ENCODE measurements at places on chromosomes 2 and 18.

DNA sequence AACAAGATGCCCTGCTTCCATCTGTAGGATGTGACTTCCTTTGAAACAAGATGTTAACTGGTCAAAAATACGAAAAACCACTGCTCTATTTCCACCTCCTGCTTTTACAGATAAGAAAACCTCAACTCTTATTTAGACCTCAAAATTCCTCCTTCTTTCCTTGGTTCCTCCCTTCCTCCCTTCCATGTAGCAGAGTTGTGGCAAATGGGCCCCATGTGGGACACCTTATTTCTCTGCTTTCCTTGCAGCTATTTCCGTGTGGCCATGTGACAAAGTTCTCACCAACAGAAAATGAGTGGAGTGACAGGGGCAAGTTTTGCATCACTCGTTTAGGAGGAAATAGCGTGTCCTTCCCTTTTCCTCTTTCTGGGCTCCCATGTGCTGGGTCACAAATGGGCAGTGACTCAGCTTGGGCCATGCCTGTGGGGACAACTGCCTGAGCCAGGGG lies 69.4 kb upstream of the SMAD2 start:
- DNase-seq, result no peak

DNA sequence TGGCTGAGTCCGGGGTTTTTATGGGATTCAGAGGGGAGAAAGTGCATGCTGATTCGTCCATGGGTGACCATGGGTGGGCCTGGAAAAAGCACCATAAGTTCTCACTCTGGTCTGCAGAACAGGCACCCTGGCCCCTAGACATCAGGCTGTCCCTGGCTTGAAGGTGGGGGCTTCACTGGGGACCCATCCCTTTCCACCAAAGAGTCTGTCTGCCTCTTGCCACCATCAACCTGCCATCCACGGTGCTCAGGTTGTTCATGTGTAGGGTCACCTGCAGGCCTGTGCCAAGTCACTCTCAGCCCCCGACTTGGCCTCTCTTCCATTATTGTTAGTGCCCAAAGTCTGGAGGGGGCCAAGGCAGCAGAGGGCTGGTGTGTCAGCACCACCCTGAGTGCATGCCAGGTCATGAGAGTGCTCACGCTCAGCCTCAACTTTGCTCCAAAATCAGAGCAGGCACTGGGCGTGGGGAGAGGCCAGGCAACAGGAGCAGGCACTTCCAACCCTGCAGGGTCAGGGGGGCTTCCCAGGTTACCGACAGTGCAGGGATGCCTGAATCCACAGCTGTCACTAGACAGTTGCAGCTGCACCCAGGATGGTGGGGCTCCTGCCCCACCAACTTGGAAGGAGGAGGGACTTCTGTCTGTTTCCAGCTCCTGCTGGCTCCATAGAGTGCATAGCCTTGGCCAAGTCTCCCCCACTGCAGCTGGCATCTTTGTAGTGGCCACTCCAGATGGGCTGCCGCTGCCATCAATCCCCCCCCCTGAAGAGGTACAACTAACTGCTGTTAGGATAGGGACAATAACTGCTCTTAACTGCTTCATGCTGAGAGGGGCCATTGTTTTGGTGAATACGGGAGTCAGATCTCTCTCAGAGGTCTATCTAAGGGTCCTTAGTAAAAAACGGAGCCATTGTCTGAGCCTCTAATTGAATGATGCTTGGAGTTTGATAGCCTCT lies 209.3 kb downstream of the AKAIN1 start:
- DNase-seq, result no peak

GRCh38 chr2:191264647-191265081 lies 19.5 kb downstream of the MYO1B start:
- DNase-seq, result no peak

- no peak for DNase-seq
Measured at GRCh38 chr2:113176696-113177355, 3.1 kb downstream of the PSD4 start.
